Cortex of kidney (tissue), 1 donor: ENCODE measurements at places on chromosomes 5 and 9.

- no peak for DNase-seq
These were observed 65.5 kb downstream of the MCTP1 start for GRCh38 chr5:95219411-95219810.

- no peak for DNase-seq
These were observed 2.5 kb downstream of the LHX6 start for GRCh38 chr9:122226142-122226757.

- DNase-seq = no peak
These were observed 408.9 kb upstream of the RGMB start for GRCh38 chr5:98364549-98364948.

- no peak for DNase-seq
These were observed 382.4 kb downstream of the ARRDC3 start for GRCh38 chr5:91000743-91001142.

GRCh38 chr5:52710972-52711596, 76.6 kb upstream of the ITGA1 start:
- no peak for DNase-seq

GRCh38 chr9:121620777-121621449, 30.5 kb upstream of the DAB2IP start:
- no peak for DNase-seq

GRCh38 chr9:76580820-76581219, 121.8 kb downstream of the GCNT1 start:
- no peak for DNase-seq

DNA sequence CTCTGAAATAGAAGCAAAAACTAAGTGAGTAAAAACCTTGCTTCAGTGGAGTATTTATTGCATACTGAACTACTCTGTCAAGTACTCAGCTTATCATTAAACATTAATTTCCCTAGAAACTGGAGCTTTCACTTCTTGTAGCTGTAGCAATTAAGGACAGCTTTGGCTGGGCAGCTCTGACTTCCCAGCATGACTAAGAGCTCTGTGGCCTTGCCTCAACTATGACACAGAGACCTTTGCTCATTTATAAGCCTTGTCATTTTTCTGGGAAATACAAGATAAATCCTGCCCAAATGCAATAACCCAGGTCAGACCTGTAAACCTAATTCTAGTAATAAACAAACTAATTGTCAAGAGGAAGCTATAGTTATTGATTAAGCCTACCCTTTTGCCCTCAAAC, 65.4 kb upstream of the STK32A start:
- no peak for DNase-seq

GRCh38 chr9:6924149-6924548, 166.4 kb downstream of the KDM4C start:
- no peak for DNase-seq

DNA sequence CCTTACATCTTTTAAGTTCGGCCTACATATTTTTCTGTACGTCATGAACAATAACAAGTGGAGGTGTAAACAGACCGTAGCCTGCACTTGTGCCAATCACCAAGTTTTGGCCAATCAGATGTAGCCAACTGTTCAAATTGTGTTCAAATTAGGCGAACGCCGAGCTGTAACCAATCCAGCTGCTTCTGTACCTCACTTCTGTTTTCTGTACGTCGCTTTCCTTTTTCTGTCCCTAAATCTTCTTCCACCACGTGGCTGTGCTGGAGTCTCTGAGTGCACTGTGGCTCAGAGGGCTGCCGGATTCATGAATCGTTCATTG, 26.4 kb downstream of the TRIM14 start:
- no peak for DNase-seq

DNA sequence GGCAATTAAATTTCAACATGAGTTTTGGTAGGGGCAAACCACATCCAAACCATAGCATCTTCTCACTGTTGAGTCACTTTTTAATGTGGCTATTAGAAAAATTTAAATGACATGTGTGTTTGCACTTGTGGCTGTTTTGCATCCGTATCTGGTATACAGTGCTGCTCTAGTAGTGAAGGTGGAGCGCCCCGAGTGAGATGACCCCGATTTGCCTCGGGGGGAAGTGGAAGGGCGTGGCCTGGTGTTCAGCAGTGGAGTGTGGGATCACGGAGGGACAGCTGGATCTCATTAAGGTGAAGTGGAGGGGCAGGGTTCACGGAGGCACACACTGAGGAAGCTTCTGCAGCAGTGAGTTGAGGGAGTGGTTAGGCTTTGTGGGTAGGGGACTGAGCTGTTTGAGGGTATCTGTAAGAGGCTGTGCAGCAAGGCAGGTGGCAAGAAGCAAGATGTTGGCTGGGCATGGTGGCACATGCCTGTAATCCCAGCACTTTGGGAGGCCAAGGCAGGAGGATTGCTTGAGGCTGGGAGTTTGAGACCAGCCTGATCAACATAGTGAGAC, 6.2 kb upstream of the GMCL2 start:
- DNase-seq = no peak

DNA sequence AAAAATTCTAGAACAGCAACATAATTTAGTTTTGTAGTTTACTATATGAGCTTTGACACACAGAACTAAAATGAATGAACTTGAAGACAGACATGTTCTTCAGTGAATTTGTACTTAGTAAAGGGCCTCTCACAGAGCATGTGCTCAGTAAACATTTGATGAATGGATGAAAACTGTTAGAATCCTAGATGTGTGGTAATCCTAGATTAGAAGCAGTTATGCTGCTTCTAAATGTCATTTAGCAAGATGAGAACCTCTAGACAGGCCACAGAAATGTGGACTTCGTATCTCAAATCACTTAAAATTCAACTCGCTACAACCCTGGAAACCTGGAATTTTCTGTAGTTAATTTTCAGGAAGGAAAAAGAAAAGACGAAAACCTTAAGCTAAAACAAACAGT, 8.5 kb downstream of the GOLPH3 start:
- no peak for DNase-seq

- no peak for DNase-seq
These were observed 432.3 kb upstream of the DAB2 start for GRCh38 chr5:39857041-39857440.

DNA sequence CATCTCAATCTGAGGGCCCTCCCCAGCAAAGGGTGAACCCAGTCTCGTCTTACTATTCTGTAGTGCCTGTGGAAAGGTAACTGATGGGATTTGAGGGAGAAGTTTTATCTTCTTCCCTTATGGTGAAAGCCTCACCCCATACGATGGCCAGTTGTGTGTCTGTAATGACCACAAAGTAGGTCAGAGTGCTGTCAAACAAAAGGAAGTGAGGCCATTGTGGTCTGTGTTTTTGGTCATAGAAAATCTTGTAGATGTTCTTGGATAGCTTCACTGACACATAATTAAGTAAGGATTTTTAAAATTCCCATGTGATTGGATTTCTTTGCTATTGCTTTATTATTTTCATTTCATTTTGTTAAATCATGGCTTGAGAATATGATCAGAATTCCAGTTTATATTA, 505.1 kb upstream of the KLF4 start:
- no peak for DNase-seq

- no peak for DNase-seq
These were observed 181.8 kb downstream of the CRB2 start for GRCh38 chr9:123537809-123538208.

GRCh38 chr9:15873573-15874177, 320.8 kb downstream of the CCDC171 start:
- no peak for DNase-seq

- DNase-seq = no peak
These were observed 23.6 kb upstream of the MYORG start for GRCh38 chr9:34400275-34400674.

DNA sequence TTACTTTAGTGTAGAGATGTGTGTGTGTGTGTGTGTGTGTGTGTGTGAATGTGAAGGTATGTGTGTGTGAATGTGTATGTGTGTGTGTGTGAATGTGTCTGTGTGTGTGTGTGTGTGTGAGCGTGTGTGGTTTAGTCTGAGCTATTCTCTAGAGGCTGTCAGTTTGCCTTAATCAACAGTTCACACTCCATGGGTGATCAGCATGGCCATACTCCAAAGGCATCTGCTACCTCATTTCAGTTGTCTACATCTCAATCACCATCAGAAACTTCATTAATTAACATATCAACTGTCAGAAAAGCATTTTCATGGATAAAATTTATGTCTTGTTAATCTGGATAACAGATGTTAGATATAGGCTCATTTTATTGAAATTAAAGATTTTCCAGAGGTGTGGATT, 103.1 kb upstream of the PTPN3 start:
- no peak for DNase-seq

- no peak for DNase-seq
These were observed 127.5 kb upstream of the MEF2C start for GRCh38 chr5:89010512-89010911.
